IMR-90 (cell line): ENCODE measurements at places on chromosomes 12 and 14. TPM values are rescaled to one million over a fixed set of nuclear protein-coding genes. Genes with fewer than 3 reads are reported as not detected.

DNA sequence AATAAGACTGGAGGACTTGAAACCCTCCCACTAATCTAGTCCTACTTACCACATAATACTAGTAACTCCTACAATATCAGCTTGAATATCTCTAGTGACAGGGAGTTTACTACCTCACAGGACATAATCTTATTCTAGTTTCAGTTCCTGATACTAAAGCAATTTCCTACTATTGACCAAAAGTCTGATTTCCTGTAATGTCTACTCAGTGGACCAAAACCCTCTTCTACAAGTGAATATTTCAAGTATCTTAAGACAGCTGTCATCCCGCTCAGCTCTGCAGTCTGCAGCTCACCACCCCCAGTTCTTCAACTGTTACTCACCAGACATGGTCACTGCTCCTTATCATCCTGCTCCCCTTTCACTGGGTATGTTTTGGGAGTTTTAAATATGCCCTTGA, 70.8 kb upstream of the TMCC3 start:
- no peaks in the 10 kb centered on the region for H3K4me1 ChIP-seq
- DNase-seq, result no peak
- H3K27ac ChIP-seq, result no peak overlapping the region
- no peaks in the 10 kb centered on the region for H3K36me3 ChIP-seq
- H3K4me3 ChIP-seq, result no peak overlapping the region

- peak; percentile 26 for DNase-seq
- no peak overlapping the region for H3K4me3 ChIP-seq
- H3K27me3 ChIP-seq, result no peaks in the 10 kb centered on the region
- H3K4me1 ChIP-seq, result no peaks in the 10 kb centered on the region
Observed at GRCh38 chr14:23727566-23728335, 91.6 kb downstream of the DHRS2 start.

- peak; percentile 79 for DNase-seq
- no peaks in the 10 kb centered on the region for H3K27me3 ChIP-seq
- peak overlapping the region; percentile 81 for H3K27ac ChIP-seq
- no peaks in the 10 kb centered on the region for H3K36me3 ChIP-seq
Observed at GRCh38 chr14:50954811-50955372, 10.6 kb upstream of the PYGL start.

- H3K4me3 ChIP-seq, result no peak overlapping the region
- no peaks in the 10 kb centered on the region for H3K27me3 ChIP-seq
- no peaks in the 10 kb centered on the region for H3K36me3 ChIP-seq
- H3K4me1 ChIP-seq, result no peaks in the 10 kb centered on the region
- H3K27ac ChIP-seq, result no peak overlapping the region
Observed at GRCh38 chr12:131327521-131328488, 374.1 kb downstream of the ADGRD1 start.

DNA sequence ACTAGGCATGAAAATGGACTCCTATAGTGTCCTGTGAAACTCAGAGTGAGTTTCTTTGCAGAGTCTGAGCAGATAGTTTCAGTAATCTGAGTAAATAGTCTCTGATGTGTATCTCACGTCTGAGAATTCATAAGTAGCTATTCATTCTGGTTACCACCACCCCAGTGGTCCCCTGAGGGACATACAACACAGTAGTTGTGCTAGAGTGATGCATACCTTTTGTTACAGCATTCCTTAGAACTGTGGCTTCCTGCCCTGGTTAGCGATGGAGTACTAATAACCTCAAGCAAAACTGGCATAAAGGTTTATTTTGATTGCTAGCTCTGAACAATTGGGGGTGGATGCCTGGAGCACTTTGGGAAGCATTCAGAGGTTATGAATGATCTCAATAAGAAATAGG, 114.7 kb downstream of the DAAM1 start:
- DNase-seq, result no peak
- H3K27ac ChIP-seq, result no peak overlapping the region
- no peaks in the 10 kb centered on the region for H3K27me3 ChIP-seq
- peaks cover 11% of the 10 kb centered on the region for H3K4me1 ChIP-seq

- no peak overlapping the region for H3K27ac ChIP-seq
- no peak for DNase-seq
- peaks cover 10% of the 10 kb centered on the region for H3K36me3 ChIP-seq
- H3K4me3 ChIP-seq, result no peak overlapping the region
- no peaks in the 10 kb centered on the region for H3K27me3 ChIP-seq
Observed at GRCh38 chr14:89283327-89284060, 133.5 kb downstream of the FOXN3 start.

DNA sequence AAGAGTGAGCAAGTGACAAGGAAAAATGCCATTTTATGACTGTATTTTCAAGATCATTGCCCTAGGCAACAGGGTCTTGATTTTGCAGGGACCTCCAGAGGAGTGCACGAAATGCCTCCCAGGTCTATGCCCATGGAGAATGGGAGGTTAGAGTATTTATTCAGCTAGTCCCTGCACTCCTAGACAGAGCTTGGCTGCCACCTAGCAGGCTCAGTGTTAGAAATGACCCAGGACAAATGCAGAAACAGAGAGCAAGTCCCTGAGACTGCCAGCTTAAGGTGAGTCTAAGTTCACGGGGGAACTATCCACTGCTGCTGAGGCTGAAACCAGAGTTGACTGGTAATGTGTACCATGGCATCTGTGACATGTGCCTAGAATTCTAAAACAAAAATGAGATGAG, 506.4 kb downstream of the MED13L start:
- no peaks in the 10 kb centered on the region; the same call in 1 of the 2 replicates for H3K27me3 ChIP-seq
- no peaks in the 10 kb centered on the region for H3K4me1 ChIP-seq
- H3K27ac ChIP-seq, result no peak overlapping the region
- no peak for DNase-seq
- H3K4me3 ChIP-seq, result no peak overlapping the region

DNA sequence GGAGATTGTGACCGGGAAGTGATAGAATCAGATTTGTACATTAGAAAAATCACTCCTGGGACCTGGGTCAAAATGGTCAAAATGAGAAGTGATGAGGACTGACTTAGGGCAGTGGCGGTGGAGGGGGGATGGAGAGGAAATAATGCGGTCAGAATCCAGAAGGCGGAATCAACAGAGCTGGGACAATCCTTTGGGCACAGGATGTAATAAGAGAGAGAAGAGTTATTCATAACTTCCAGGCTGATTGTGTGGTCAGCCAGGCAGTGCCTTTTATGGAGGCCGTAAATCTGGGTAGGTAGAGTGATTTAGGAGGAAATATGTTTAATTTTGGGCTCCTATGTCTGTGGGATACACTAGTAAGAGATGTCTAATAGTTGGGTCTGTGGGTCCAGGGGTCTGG, 21.6 kb downstream of the FBXL14 start:
- peaks cover 20% of the 10 kb centered on the region for H3K4me1 ChIP-seq
- no peaks in the 10 kb centered on the region for H3K27me3 ChIP-seq
- no peak overlapping the region for H3K4me3 ChIP-seq
- H3K27ac ChIP-seq, result no peak overlapping the region
- DNase-seq, result no peak

GRCh38 chr12:53999559-54000115, 324 bp upstream of the HOXC9 start:
- peaks cover 2% of the 10 kb centered on the region; the same call in 1 of the 2 replicates for H3K4me1 ChIP-seq
- H3K4me3 ChIP-seq, result no peak overlapping the region; the same call in 1 of the 2 replicates
- peak; percentile 31 for DNase-seq
- no peaks in the 10 kb centered on the region for H3K36me3 ChIP-seq

- no peaks in the 10 kb centered on the region for H3K36me3 ChIP-seq
- no peak overlapping the region for H3K4me3 ChIP-seq
- H3K27me3 ChIP-seq, result peaks cover 10% of the 10 kb centered on the region
- no peak overlapping the region for H3K27ac ChIP-seq
Observed at GRCh38 chr12:26878661-26879119, 45.7 kb upstream of the ITPR2 start.

DNA sequence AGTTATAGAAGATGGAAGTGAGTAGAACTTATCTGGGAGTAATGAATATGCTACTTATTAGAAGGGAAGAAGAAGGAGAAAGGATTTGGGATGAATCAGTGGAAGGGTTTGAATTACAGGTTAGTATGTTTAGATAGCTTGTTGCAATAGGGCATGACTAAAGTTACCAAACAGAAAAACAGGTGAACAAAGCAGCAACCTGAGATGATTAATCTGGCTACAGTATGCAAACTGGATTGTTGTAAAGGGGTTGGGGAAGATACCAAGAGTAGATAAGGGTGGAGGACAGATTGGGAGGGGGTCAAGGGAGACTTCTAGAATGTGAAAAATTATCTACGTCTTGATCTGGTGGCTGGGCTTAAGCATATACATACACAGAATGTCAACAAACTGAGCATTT, 73.4 kb upstream of the CLEC14A start:
- H3K27ac ChIP-seq, result no peak overlapping the region
- H3K36me3 ChIP-seq, result no peaks in the 10 kb centered on the region
- no peaks in the 10 kb centered on the region for H3K4me1 ChIP-seq

Gene ACOT4
- 0.28 and 0.54 TPM in 2 replicates for total RNA-seq

Gene PRB2
- not detected in 2 replicates for total RNA-seq

Gene CCDC177
- not detected in 2 replicates for total RNA-seq

Gene TAS2R14
- 2.0 and 3.9 TPM in 2 replicates for total RNA-seq
